Activated CD8-positive, alpha-beta memory T cell treated with anti-CD3 and anti-CD28 coated beads for 1 hour (primary cell): ENCODE measurements at places on chromosomes 5 and 9.

DNA sequence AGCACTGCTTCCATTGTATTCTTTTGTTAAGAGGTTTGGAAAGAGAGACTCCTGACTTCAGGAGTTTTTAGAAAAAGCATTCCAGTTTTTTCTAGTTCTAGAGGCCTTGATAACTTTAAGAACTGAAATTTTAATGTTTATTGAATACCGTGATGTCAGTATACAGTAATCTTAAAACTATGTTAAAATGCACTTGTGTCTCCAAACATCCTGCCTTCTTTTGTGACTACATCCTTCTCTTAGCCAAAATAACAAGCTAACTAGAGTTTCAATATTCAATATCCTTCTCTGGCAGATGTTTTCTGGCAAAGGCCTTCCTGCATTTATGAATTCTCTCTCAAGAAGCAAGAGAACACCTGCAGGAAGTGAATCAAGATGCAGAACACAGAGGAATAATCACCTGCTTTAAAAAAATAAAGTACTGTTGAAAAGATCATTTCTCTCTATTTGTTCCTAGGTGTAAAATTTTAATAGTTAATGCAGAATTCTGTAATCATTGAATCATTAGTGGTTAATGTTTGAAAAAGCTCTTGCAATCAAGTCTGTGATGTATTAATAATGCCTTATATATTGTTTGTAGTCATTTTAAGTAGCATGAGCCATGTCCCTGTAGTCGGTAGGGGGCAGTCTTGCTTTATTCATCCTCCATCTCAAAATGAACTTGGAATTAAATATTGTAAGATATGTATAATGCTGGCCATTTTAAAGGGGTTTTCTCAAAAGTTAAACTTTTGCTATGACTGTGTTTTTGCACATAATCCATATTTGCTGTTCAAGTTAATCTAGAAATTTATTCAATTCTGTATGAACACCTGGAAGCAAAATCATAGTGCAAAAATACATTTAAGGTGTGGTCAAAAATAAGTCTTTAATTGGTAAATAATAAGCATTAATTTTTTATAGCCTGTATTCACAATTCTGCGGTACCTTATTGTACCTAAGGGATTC, 43.1 kb downstream of the NDFIP1 start:
- peak; percentile 8 for DNase-seq

- DNase-seq, result no peak
These were observed 104.1 kb downstream of the TTLL11 start for GRCh38 chr9:121989010-121989409.

DNA sequence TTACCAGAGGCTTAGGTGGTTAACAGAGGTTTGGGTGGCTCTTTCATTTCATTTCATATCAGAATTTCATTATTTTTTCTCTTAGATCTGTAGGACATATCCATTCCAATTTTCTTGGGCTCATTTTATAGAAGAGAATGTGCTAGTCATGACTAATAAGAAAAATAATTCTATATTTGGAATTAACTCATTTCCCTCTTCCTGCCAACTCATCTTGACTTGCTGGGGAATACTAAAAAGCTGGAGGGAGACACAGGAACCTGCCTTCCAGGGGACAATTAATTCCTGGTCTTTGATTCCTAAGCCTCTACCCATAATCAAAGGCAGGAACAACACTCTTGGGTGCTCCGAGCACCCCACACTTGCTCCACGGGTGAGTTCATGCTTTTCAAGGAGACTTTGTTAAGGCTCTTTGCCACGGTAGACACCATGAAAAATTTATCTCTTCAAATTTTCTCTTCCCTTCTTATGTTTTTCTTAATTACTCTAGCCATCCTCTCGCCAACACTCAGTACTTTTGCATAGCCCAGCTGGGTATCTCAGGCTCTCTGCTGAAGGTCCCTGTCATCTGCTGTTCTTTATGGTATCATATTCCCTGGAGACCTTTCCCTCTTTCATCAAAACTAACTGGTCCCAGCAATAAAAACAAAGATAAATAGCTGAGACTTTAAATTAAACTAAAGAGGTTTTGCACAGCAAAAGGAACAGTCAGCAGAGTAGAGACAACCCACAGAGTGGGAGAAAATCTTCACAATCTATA, 273.9 kb downstream of the NPR3 start:
- DNase-seq, result no peak

GRCh38 chr5:2299388-2300220, 416.9 kb upstream of the IRX4 start:
- DNase-seq, result no peak

DNA sequence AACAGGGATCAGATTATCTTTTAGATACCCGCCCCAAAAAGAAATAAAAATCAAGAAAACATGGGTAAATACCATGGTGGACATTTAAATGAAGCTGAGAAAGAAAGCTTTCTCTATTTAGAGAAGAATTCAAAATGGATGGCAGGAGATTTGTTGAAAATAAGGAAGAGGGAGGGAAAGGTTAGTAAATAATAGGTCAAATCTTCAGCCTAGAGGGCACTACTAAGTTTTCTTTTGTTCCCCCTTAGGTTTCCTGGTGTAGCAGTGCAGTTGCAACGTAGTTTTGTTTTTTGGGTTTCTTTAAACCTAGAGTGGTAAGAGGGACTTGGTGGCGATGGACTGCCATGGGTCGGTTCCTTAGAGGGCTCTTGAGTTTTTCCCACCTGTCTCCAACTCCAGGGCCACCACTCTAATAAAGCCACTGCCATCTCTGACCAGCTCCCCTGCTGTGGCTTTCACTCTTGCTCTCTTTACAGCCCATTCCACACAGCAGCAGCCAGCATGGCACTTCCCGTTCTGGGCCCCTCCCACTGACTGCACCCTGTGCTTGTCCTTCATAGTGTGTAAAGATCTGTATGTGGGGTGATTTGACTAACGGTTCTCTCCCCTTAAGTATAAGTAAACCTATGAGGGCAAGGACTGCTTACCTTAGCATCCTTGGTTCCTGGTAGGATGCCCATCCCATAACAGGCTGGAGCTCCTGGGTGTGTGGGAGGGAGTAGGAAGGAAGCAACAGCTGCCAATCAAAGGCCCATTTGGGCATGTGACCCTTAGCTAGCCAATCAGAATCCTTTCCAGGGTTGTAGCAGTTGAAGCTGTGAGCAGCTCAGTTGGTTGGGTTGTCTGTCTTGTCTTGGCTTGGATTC, 118.3 kb downstream of the SLC1A3 start:
- DNase-seq, result no peak

DNA sequence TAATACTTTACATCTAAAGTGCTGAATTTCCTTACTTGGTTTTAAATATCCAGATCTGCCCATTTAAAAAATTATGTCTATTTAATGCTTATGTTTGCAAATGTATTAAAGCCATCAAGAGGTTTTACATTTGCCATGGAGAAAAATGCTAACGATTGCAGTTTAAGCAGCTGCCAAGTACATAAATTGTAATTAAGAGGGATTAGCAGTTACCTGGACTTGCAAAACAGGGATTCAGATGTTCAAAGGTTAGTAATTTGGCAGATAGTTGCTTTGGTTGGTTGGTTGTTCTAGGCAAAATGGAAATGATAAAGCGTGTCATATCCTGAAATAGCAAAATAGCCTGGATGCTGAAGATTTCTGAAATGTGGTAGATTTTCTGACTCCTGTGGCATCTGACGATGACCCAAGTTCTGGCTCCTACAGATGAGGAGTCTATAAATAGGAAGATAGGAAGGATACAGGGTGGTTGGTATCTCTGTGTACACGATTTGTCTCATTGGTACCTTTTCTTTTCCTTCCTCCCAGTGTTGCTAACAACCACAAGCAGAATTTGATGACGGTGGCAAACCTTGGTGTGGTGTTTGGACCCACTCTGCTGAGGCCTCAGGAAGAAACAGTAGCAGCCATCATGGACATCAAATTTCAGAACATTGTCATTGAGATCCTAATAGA, 282.9 kb downstream of the NR3C1 start:
- no peak for DNase-seq

DNA sequence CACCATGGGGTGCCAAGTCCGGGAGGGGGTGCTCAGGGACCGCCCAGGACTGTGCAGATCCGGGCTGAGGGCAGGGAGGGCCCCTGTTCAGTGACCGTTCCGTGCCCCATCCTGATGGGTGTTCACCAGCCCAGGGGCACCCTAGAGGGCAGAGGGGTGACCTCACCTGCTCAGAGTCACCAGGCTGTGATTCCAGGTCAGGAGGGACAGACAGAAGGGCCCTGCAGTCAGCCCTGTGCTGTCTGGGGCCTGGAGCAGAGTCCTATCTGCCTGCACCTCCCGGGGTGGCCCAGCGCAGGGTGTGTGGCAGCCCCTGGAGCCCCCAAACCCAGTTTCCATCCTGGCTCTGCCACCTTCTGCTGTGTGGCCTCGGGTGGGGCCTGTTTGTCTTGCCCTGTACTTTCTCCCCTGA, 241.9 kb downstream of the PBX3 start:
- DNase-seq, result no peak

GRCh38 chr9:4464911-4465513, 25.3 kb upstream of the SLC1A1 start:
- DNase-seq, result no peak

- DNase-seq, result no peak
These were observed 323.7 kb upstream of the CD180 start for GRCh38 chr5:67520161-67520908.

DNA sequence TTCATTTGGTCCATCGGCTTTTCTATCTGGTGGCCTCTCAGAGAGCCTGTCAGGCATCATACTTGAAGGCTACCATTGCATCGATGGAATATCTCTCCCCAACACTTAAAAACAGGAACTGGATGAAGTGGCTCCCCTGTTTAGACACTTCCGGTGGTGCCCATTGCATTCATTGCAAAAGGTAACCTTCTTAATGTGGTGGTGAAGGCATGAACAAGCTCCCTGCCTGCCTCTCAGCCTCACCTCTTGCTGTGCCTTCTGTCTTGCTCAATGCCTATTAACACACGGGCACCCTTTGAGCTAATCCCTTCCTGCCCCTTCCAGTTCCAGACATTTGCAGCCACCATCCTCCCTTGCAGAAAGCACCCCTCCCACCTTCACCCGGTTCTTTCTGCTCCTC, 233.1 kb upstream of the MSX2 start:
- DNase-seq, result no peak
